Progenitor cell of endocrine pancreas (in vitro differentiated cells): ENCODE measurements at places on chromosomes 3 and 15. TPM values are rescaled to one million over a fixed set of nuclear protein-coding genes. Genes with fewer than 3 reads are reported as not detected.

DNA sequence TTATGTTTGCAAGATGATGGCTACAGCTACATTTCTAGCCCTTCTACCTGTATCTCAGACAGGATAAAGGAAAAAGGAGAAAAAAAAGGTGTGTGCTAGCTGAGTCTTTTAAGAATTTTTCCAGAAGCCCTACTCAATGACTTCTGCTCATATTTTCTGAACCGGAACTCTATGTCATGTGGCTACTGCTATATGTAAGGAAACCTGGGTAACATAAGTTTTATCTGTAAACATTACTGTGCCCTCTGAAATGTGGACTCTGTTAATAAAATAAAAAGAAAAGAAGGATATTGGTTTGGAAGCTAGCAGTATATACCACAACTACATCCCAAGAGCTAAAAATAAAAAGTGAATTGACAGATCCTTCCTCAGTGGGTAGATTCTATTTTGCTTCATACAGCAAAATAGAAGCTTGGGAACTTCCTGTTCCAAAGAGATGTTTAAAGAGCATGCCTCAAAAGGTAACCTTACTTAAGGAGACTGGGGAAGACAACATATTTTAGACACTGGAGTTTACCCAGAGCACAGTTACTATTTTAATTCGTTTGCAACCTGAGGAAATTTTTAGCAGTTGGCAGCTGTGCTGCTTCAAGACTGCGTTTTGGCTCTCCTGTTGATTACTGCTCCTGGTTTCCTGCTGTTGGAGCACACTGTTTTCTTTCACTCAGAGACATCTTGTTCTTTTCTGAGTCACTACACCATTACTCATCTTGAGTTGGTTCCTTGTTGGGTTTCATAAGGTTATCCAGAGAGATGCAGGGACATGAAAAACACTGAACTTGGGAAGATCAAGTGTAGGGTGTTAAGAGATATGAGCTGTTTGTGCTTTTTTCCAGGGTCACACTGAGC is 280.7 kb downstream of the NFKBIZ start:
- no peak for DNase-seq

DNA sequence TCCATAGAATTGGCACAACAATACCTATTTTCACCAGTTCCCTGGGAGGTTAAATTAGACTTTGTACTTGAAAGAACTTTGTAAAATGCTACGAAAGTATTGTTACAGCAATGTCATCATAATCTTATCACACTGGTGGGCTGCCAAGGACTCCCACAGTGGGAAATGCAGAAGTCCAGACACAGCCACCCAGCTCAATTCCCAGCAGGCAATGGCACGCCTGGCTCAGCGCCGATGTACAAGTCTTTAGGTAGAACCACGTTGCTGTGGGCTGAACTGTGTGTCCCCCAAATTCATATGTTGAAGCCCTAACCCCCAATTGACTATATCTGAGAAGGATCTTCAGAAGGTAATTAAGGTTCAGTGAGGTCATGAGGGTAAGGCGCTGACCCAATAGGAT is 12.3 kb downstream of the MYO5C start:
- no peak for DNase-seq

DNA sequence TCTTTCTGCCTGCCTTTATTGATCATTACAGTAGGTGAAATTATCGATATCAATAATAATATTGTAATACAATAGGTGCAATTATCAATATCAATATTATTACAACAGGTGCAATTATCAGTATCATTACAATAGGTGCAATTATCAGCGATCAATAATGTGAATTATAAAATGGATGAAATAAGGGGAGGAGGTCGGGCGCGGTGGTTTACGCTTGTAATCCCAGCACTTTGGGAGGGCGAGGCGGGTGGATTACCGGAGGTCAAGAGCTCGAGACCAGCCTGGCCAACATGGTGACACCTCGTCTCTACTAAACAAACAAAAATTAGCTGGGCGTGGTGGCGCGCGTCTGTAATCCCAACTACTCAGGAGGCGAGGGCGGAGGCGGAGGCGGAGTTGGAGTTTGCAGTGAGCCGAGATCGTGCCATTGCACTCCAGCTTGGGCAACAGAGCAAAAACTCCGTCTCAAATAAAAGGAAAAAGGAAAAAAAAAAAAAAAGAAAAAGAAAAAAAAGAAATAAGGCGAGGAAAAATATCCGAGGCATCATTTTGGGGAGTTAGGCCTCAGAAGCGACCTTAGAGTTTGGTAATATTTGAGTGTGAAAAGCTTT is 611 bp upstream of the BNIP2 start:
- DNase-seq, result peak; percentile 25

DNA sequence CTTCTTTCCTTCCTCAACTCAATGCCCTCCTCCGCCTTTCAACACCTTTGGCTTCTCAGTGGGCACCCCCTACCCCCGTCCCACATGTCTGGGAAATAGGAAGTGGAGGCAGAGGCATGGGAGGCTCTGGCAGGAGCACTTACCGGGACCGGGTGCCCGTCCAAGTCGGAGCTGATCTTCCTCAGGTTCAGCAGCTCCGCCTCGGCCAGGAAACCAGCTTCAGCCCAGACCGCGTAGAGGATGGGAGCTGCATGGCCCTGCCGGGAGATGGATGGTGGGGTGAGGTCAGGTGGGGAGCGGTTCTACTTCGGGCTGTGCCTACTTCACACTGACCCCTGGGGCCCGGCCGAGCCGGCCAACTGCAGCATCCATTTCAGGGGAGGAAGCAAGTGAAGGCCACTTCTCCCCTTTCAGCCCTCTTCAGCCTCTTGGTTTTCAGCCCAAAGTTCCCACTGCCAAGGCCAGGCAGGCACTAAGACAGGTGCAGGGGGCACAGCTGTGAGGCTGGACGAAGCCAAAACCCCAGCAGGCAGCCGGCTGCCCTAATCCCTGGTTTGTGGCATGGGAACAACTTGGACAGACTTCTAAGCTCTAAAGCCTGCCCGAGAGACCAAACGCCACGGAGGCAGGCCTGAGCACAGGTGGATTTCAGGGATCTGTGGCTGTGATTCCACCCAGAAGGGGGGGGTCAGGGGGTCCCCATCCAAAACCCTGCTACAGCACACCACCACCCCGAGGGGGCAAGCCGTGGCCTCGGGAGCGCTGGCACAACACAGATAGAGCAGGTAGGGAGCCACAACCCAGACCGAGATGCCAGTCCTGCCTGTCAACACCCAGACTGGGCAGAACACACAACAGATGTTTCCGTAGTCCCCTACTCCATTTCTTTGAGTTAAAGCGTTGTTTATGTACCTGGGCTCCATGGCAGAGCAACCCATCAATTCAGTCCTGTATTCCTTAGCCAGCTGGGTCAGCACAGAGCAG is 14.5 kb downstream of the TKT start:
- DNase-seq, result no peak

DNA sequence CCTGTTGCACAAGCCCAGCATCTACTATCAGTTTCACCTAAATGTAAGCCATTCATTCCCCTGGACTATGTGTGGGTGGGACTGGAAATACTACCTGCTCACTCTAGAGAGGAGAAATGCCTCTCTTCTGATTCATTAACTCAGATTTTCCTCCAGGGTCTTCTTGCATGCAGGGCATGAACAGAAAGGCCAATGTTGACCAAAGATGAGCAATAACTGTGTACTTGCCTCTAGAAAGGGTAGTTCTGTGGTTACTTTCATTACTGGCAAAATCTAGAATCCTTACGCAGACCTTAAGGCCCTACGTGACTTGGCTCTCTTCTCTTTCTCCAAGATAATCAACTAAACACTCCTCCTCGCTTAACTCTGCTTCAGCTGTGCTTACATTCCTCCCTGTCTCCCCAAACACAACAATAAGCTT is 81.4 kb upstream of the PSMD6 start:
- DNase-seq, result no peak

- DNase-seq, result no peak
Observed at GRCh38 chr3:152209776-152210175, 59.0 kb upstream of the MBNL1 start.

DNA sequence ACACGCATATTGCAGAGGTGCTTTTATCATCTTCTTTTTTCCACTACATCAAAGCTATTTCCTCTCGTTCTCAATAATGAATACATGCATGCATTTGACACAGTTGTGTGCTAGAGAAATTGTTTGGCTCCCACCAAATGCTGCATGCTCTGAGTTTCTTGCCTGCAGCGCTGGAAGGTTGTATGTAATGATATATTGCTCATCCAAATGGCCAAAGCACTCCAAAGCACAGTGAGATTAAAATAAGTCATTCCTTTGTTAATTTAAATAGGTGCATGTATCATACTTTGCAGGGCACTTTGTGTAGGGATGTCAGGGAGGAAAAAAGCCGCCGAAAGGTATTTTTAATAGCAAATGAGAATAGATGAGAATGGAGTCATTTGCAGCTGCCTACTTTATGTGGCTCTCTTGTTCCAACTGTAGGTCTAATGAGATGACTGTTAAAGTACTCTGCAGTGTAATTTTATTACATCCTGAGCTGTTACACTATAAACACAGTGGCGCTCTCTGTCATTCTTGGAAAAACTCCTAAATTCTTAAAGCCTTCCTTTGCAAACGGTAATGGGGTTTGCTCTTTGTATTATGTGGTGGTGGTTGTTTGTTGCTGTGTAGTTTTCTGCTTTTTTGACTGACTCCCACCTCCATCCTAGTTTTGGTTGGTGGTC is 56.9 kb upstream of the SKOR1 start:
- no peak for DNase-seq

DNA sequence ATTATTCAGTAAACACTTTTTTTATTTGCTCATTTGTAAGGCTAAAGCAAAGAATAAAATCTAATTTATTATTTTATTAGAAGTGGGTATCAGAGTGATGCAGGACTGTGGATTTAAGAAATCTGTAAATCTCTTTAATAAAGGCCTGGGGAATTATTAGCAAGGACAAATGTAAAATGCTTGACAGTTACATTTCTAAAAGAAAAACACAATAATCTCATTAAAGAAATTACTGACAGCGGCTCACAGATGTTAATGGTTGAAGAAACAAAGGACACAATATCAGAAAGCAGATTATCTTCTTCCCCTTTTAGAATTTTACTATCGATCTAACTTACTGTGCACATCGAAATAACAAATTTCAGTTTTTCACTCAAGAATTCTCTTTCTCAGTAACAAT is 262.1 kb upstream of the MEIS2 start:
- DNase-seq, result no peak

GRCh38 chr3:78867409-78868372 is 900.1 kb downstream of the ROBO1 start:
- DNase-seq, result no peak

- no peak for DNase-seq
Observed at GRCh38 chr15:41633609-41634008, 26.6 kb upstream of the MGA start.

GRCh38 chr3:8562081-8562595 is 60.5 kb downstream of the LMCD1 start:
- DNase-seq, result no peak

GABRG3 gene
- 0.24 and 0.80 TPM in 2 replicates for total RNA-seq

IFT80 gene
- total RNA-seq, result 48.1 and 52.4 TPM in 2 replicates

GCNT3 gene
- total RNA-seq, result 4.6 and 5.6 TPM in 2 replicates

ROPN1B gene
- total RNA-seq, result not detected in 2 replicates

ASB14 gene
- total RNA-seq, result not detected in 2 replicates
